ENCODE measurements at places on chromosomes 3 and 15.

- DNase-seq = no peak
Observed at GRCh38 chr15:88794001-88794400, 9.2 kb upstream of the ACAN start.

DNA sequence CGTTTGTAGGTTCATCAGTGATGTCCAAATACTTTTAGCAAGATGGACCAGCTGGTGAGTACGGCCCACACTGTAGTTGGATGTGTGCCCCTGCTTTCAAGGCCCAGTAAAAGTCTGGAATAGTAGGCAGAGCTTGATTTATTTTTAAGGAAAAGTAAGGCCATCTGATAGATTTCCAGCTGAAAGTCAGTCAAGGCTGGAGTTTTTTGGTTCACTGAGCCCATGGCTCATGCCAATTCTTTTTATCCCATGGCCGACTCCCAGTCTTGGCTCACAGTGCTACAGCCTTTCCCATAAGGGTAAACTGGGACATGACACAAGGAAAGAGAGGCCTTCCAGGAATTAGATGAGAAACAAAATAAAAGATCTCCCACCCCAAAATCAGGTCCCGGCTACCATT, 13.5 kb downstream of the CCDC80 start:
- DNase-seq = no peak

- no peak for DNase-seq
Observed at GRCh38 chr15:39074341-39074985, 506.4 kb upstream of the THBS1 start.

GRCh38 chr3:196471551-196471950, 32.0 kb downstream of the RNF168 start:
- no peak for DNase-seq

GRCh38 chr3:72169561-72170472, 384.9 kb upstream of the PROK2 start:
- no peak for DNase-seq

- no peak for DNase-seq
Observed at GRCh38 chr15:40985541-40986330, 32.5 kb downstream of the CHAC1 start.

- no peak for DNase-seq
Observed at GRCh38 chr15:88664151-88664778, 25.4 kb downstream of the ISG20 start.

GRCh38 chr15:33019354-33019981, 175.0 kb downstream of the FMN1 start:
- DNase-seq = no peak

DNA sequence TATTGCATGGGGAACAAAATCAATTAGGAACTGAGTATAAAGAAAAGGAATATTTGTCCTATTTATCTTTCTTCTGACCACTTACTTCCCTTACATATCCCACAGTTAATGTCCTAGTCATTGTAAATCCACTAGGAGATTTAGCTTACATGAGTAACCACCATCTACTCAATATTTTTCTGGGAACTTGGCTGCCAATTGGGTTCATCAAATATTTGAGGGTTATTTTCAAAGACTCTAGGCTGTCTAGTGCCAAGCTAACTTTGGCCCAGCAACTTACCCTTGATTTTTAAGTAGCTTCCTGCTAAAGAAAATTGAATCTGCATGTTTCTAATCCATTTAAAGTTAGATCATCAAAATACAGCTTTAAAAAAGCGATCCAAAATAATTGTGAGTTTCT, 362.5 kb upstream of the EPHA3 start:
- no peak for DNase-seq

DNA sequence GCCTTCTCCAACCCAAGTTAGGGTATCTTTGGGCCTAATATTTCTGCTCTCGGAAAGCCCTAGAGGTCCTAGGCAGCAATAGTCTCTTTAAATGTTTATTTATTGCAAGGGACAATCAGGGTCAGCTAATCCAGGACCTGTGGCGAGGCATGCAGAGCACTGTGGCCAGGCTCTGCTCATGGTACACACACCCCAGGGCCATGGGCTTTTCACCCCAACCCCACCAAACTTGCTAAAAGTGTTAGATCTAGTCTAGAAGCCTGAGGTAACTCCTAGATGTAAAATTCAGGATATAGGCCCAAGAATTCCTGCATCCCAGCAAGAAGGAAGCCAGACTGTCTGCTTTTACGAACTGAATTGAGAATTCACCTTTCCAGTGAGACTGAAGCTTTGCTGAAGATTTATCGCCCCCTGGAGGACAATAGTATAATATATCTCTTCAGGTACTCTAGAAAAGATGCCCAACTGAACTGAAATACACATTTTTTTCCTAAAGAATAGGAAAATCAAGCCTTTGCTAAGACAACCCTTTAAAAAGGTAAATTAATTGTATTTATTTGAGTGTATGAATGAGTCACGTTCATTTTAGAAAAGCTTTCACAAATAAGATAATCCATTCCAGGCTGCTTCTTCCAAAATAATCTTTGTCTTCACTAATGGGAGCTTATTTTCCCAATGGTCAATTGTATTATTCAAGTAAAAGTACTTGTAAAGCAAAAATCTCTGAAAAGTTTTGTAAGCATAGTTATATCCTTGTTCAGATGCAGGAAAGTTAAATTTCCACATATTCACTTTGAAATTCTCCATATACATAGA, 89.8 kb downstream of the LRRC3B start:
- DNase-seq = peak; percentile 0

- no peak for DNase-seq
Observed at GRCh38 chr3:45911511-45912226, 25.3 kb downstream of the CCR9 start.

DNA sequence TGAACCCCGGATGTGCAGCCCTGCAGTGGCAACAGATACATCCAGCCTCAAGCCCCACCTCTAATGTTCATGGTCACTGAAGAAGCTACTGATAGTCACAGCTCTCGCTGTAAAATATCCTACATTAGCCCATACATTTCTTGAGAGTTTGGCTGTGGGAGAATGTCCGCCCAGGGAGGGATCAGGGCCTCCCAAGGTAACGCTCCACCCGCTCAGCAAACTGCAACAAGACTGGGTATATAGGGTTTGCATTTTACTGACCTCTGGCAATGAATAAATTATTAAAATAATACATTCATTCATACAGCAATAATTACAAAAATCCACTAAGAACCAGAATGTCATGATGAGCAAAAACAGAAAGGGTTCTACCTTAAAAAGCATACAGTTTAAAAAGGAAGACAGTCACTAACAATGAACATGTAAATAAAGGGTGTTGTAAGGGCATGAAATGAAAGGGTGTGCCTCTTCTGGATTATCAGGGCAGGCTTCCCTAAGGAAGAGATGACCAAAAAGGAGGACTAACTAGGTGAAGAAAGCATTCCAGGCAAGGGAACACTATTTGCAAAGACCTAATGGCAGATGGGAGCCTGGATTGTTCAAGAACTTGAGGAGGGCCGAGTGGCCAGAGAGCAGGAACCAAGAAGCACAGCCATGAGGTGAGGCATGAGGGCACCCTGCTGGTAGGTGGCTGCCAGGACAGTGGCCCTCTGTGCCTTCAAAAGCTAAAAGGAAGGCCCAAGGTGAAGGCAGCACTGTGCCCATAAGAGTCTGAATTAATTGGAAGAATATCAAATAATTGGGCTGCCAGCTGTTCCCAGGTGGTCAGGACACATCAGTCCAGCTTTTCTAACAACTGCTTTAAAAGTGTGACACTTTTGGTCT, 28.1 kb upstream of the CTDSPL start:
- DNase-seq = no peak

DNA sequence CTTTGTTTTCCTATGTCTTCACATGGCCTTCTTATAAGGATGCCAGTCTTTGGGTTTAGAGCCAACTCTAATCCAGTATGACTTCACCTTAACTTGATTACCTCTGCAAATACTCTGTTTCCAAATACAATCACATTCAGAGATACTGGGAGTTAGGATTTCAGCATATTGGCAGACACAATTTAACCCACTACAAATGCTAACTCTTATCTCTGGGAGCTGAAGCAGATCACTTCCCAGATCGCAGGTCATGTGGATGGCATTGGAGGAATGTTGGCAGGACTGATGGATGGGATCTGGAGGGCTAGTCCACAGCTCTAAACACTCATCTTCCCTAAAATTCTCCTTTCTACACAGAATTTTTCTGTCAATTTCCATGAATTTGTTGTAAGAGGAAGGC, 46.2 kb upstream of the ADGRG7 start:
- no peak for DNase-seq

GRCh38 chr15:57217778-57218598, 158.3 kb upstream of the CGNL1 start:
- no peak for DNase-seq

GRCh38 chr15:63560741-63561448, 36.3 kb upstream of the FBXL22 start:
- no peak for DNase-seq

DNA sequence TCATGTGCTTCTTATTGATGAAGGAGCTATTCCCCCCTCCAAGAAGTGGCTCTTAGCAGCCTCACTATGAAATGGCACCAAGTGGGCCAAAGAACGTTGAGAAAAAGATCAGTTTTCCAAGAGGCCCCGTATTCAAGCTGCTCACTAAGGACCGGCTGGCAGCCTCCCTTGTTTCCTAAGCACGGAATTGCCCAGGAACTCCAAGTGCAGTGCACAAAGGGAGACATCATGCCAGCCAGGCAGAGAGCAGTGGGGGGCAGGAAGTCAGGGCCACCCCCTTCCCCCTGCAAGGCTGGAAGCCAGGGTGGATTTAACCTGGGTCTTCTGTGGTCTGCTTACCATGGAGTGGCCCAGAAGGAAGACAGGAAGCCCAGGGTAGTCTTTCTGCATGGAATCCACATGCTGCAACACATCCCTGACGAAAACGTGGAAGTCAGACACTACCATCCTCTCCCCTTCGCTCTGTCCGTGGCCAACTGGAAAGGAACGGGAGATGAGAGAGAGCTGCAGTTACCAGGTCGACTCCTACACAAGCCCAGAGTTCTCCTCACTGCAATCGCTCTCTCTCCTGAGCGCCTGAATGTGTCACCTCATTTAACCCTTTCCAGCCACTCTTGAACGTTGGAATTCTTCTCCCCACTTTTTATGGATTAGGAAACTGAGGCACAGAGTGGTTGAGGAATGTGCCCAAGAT, 49.5 kb downstream of the ABTB1 start:
- DNase-seq = no peak

- no peak for DNase-seq
Observed at GRCh38 chr3:126915015-126915414, 67.9 kb upstream of the PLXNA1 start.

DNA sequence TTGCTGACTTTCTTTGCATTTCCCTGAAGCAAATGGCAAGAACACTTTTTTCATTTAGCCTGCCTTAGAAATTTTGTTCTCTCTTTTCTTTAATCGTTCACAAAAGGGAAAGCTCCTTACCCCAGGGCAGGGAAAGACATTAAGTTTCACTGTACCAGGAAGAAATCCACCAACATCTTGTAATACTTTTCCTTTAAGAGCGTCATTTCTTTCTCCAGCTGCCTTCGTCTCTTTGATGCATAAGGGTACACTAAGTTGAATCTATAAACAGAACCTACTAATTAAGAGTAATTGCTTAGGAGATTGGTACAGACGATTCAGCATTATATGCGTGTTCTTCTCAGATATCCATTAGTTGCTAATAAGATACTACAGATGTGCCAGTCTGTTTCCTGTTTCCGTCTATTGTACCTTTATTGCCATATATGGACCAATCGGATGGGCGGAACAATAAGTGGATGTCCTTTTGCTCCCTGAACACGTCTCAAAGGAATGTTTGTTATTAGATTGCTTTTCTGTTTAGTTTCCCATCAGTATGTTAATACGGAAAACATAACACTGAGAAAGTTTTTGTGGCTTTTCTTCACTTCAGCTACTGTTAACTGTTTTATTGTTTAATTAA, 276.7 kb upstream of the RARB start:
- DNase-seq = peak; percentile 72

- DNase-seq = no peak
Observed at GRCh38 chr3:127748754-127749327, 73.5 kb downstream of the MGLL start.

DNA sequence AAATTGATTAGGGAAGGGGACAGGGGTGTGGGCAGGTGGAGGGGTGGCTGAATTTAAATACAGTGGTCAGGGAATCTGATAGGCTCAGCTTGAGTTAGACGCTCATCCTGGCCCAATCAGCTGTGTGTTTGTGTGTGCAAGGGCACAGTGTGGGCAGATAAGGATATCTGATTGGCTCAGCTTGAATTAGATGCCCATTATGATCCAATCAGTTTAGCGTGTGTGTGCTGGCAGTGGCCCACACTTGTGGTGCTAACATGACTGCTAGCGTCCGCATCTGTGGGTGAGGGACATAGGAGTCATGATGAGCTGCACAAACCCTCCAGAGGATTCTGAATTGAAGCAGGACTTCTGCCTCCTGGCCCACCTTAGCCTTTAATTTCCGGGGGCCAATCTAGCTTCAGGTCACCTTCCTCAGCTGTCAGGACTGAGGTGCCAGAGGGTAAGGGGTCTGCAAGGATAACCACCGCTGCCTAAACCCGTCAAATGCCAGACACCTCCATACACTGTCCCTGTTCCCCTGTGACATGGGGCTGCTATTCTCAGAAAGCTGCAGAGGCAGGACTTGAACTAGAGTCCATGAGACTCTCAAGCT, 97.3 kb downstream of the CORO2B start:
- no peak for DNase-seq

GRCh38 chr3:186935133-186935532, 4.8 kb downstream of the ST6GAL1 start:
- DNase-seq = no peak

- DNase-seq = no peak
Observed at GRCh38 chr15:86199467-86200145, 119.9 kb downstream of the AGBL1 start.

GRCh38 chr3:115922681-115923347, 299.5 kb downstream of the GAP43 start:
- DNase-seq = no peak

DNA sequence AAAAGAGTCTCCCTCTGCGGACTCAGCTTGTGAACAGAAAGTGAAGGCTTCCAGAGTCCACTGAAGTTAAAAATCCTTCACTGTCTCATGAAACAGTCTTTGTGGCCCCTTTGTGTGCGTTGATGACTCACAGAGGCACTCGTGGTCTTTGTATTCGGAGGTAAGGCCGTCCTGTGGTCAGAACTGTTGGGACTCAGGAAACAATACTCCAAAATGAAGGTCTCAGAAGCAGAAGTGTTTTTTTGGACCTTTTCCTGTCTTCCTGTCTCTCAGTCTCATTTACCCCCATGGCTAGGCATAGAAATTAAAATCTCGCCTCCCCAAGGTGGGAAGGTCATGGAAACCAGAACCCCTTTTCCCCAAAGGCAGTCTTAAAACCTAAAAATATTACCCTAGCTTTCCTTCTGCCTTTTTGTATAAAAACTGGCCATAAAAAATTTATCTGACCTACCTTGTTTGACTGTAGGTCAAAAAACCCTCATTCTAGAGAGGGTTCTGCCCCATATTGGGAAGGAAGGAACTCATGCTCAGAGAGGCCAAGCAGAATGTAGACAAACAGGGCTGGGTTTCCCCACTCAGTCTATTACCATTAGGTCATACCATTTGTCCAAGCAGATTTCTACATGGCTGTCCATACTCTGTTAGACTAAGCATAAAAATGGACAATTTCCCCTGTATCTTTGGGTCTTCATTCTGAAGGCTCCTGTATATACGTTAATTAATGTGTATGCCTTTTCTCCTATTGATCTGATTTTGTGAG, 19.1 kb upstream of the EPB42 start:
- DNase-seq = peak; percentile 69

GRCh38 chr3:128321418-128321817, 145.3 kb downstream of the DNAJB8 start:
- DNase-seq = peak; percentile 30

GRCh38 chr15:101437618-101438481, 51.7 kb downstream of the PCSK6 start:
- DNase-seq = no peak

GRCh38 chr3:43290956-43291355, 4.6 kb downstream of the SNRK start:
- no peak for DNase-seq

- no peak for DNase-seq
Observed at GRCh38 chr3:80097674-80098073, 329.9 kb upstream of the ROBO1 start.
